Activated CD4-positive, CD25-positive, alpha-beta regulatory T cell (primary cell): ENCODE measurements at places on chromosomes 1 and 21.

GRCh38 chr1:53552981-53553733 lies 94.0 kb downstream of the DMRTB1 start:
- DNase-seq = no peak

DNA sequence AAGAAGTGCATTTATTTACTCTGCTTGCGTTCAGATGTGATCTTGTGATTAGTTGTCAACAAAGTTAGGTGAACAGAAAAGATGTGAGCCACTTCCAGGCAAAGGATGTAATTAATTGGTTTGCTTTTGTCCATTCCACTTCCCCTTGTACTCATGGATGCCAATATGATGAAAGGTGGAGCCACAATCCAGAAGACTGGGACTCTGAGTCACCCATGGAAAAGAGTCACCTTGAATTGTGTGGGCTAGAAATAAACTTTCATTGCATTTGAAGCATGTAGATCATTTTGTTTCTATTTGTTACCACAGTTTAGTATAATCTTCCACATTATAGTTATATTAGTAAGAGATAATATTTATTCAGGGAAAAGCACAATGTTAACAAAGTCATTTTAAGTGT lies 684.2 kb downstream of the LTN1 start:
- no peak for DNase-seq

- DNase-seq = peak; percentile 15
These were observed 77.8 kb downstream of the BACH1 start for GRCh38 chr21:29376556-29376955.

- DNase-seq = no peak
These were observed 18.2 kb upstream of the FCGR2A start for GRCh38 chr1:161486806-161487741.

DNA sequence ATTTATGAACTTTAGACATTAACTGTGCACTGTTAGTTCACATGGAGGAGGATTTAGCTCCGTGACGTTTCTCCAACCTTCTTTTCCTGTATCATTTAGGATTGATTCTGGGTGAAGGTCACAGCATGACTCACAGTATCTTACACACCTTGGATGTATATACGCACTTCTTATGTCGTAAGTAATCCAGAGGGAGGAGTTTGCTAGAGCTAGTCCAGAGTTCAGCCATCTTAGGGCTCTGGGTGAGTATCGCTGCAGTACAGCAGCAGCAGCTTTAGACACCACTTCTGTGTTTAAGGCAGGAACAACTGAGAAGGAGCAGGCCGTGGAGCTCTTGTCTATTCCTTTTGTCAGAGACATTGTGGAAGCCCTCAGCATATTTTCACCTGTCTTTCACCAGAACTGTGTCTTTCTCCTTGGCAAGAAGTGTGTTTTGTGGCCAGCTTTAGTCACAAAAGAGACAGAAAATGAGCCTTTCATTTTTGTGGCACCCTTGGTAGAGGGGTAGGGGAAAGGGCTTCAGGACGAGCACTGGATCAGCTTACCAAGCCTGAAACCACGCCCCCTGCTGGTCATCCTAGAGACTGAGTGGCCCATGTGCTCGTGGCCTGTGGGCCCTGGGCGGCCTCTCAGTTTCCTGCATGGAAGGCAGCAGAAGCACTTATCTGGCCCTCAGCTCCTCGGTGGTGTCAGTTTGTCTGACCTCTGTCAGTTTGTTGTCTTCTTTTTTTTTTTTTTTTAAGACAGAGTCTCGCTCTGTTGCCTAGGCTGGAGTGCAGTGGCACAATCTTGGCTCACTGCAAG lies 64.0 kb downstream of the ADARB1 start:
- DNase-seq = peak; percentile 62

- DNase-seq = no peak
These were observed 3.1 kb upstream of the NCF2 start for GRCh38 chr1:183593356-183593755.

DNA sequence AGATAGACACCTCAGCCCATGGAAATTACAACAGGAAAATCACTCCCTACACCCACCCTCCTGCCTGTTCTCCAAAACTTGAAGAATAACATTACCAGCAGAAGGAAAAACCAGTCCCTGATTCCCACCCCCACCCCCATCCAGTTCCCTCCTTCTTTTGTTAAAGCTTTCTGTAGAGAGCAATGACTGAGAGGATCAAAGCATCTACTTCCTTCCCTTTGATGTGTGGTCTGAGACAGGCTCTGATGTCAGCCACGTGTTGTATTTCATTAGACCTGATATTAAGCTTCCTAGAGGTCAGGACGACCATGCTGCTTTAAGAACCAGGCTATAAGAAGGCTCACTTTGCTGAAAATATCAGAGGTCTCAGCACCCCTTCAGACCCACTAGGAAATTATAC lies 73.9 kb upstream of the HAO2 start:
- DNase-seq = no peak

DNA sequence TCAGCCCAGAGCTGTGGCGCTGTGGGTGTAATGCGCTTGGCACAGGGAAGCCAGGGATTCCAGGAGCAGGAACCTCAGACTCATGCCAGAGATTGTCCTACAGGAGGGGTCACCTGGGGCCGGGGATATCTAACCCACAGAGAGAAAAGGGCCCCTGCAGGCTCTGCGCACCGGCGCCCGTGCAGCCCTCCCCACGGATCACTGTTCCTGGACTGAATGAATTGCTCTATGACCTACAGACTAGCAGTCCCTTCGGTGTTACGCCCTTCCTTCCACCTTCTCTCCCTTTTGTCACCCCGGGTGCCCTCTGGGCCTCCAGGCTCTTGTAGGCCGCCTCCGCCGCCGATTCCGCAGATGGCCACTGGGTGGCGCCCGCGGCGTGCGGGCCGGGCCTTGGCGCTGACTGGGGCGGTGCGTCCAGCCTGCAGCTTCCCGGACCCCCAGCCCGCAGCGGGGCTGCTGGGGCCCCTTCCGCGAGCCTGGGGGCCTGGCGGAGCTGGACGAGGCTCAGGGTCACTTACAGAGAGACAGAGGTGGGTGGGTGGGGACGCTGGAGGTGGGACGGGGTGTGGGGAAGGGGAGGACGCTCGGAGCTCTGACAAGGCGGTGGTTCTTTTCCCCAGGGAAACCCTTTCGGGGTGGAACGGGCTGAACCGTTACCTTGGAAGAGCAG lies 101.3 kb downstream of the IER5 start:
- peak; percentile 52 for DNase-seq

DNA sequence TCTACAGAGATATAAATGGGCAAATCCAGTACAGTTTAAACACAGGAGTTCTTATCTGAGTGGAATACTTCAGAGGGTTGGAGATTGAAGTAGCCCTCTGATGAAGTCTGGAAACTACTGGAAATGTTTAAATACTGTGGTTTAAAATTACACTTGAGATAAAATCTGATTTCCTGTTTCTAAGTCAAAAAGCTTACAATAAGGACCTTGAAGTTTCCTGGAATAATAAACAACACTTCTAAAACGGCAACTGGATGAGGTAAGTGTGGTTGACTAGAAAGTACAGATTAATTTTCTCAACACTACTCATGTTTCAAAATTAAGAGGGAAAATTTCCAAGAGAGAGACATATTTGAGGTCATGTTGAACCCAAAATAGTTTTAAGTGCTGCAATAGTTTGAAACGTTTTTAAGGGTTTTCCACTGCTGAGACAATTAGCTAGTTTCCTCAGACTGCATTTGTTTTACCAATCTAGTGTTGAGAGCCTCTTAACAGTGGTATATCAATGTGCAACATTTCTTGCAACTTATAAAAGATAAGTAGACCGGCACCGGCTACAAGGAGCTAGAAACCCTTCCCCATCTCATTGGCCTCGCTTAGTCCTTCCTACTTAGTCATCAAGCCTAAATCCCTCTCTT lies 27.4 kb downstream of the KCNA3 start:
- DNase-seq = no peak

- peak; percentile 5 for DNase-seq
These were observed 573 bp downstream of the PSMG1 start for GRCh38 chr21:39182484-39183271.

- DNase-seq = no peak
These were observed 3.3 kb downstream of the AHDC1 start for GRCh38 chr1:27600498-27601175.

- DNase-seq = no peak
These were observed 38.6 kb upstream of the ADAMTS1 start for GRCh38 chr21:26883768-26884167.

DNA sequence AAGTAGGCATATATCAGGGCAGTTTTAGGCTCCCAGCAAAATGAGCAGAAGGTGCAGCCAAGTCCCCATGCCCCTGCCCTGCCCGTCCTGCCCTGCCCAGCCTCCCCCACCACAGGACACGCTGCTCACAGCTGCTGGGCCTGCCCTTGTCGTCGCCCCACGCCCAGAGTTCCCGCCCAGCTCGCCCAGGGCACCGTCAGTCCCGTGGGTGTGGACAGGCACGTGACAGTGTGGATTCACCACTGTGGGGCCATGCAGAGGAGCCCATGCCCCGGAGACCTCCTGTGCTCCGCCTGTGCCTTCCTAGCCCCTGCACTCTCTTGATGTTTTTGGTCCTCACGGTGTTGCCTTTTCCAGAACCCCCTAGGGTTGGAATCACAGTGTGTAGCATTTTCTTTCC lies 7.0 kb downstream of the FAAP20 start:
- no peak for DNase-seq

DNA sequence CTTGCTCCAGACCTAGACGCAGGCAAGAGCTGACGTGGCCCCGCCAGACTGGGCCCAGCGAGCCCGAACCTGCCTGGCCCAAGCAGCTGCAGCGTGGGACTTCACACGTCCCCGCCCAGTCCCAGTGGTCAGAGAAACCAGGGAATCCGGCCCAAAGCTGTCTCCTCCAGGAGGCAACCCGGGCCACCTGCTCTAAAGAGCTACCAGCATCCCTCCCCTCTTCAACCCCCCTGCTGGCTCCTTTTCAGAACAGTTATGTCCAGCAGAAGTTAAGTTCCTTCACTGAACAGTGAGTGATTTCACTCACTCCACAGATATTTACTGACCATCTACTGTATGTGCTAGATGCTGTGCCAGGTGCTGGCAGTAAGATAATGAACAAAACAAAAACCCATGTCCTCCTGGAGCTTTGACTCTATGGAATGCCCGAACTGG lies 2.1 kb upstream of the EFNA1 start:
- no peak for DNase-seq

DNA sequence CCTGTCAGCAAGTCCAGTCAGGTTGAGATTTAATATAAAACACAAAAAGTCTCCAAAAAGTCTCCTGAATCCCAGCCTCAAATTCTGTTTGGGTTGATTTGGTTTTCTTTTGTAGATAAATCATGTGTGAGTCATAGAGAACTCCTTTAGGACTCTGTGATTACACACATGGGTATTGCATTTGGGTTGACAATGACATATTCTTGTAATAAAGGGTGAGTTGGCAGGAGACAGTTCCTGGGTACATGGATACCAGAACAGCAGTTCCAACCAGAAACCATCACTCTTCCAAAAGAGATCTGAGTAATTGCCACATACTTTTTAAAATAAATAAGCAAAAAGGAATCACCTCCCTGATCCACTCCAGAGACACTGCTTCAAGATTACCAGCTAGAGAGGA lies 8.9 kb downstream of the CR2 start:
- DNase-seq = no peak

DNA sequence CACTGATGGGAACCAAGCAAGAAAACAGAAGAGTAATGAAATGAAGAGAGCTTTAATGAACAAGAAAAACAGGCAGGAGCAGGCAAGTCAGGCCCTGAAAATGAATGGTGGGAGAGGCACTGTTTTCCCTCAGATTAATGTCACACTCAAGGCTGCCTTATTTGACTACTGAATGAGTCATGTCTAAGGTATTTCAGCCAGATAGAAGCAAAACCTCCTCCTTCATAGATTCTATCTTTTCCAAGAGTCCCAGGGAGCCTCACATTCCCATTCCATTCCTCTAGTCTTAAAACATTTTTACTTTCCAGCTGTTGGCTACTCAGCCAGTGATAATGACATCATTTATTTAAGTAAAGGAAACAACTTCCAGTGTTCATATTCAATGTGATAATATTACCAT lies 228.4 kb upstream of the NRIP1 start:
- DNase-seq = no peak

GRCh38 chr1:182211386-182211785 lies 149.9 kb upstream of the ZNF648 start:
- no peak for DNase-seq

GRCh38 chr1:244271691-244272308 lies 179.9 kb downstream of the ADSS2 start:
- no peak for DNase-seq

GRCh38 chr1:62891956-62892562 lies 108.1 kb downstream of the ATG4C start:
- no peak for DNase-seq

- no peak for DNase-seq
These were observed 255.9 kb downstream of the NFIA start for GRCh38 chr1:61337981-61338848.

- no peak for DNase-seq
These were observed 94.8 kb upstream of the BMP8A start for GRCh38 chr1:39396671-39397070.

GRCh38 chr1:9378801-9379200 lies 86.1 kb downstream of the SPSB1 start:
- no peak for DNase-seq

DNA sequence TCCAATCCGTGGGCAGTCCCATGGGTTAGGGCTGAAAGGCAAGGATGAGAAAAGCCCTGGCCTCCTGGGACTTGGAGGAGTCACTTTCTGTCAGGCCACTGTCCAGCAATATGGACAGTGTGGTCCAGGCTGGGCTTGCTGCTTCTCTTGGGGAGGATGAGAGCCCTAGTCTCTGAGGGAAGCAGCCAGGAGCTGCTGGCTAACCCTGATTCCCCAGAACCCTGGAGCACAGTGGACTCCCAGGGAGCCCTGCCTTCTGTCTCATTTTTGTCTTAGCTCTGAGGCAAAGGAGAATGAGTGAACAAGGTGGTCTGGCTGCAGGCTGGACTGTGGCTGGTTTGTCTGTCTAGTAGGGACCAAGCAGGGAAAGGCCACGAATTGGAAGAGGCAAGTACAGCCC lies 23.8 kb upstream of the EDN2 start:
- DNase-seq = no peak

- DNase-seq = no peak
These were observed 32.2 kb upstream of the SLC2A1 start for GRCh38 chr1:42990757-42991346.

- DNase-seq = no peak
These were observed 78.0 kb upstream of the ATP5PO start for GRCh38 chr21:33993286-33994231.

GRCh38 chr1:202551683-202552082 lies 158.6 kb downstream of the SYT2 start:
- no peak for DNase-seq

GRCh38 chr1:3353876-3354275 lies 100.6 kb upstream of the ARHGEF16 start:
- no peak for DNase-seq

DNA sequence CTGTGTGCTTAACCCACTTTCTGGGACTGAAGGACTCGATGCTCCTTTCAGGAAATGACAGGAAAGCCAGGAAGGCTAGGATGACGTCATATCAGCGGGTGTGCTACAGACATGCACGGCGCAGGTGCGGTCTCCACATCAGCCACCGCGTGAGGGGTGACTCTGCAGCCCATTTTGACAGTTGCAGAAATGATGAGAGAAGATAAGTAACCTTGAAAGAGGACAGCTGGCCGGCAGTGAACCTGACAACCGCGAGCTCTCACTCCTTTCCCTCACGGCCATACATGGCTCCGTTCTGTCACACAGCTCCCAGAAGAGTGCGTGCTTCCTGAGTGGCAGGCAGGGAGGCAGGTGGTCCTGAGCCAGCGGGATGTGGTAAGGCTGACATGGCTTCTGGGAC lies 1.7 kb upstream of the KRTAP10-5 start:
- DNase-seq = no peak

GRCh38 chr1:66359815-66360214 lies 174.1 kb upstream of the SGIP1 start:
- DNase-seq = no peak
